ENCODE measurements at places on chromosomes 2 and 18.
A peak's percentile ranks its signal among the peaks of the same experiment; 100 is the strongest.

- no peak for DNase-seq
These were observed 81.7 kb upstream of the CCDC85A start for GRCh38 chr2:56102098-56102497.

- DNase-seq, result no peak
These were observed 174.7 kb downstream of the ANAPC1 start for GRCh38 chr2:111709321-111709720.

DNA sequence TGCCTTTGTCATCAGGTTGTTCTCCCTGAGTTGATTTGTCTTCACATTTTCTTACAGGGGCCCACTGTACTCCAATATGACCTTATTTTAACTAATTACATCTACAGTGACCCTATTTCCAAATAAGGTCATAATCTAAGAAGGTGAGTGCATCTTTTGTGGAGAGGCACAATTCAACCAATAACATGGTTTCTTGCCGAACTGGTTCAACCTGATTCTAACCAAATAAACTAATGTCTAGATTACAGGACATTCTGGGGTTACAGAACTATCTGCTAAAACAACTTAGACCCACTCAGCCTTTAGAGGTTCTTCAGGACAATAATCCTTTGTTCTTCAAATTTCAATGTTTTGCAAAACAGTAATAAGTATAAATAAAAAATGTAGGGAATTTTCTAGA lies 496.5 kb upstream of the SOX11 start:
- DNase-seq, result no peak

DNA sequence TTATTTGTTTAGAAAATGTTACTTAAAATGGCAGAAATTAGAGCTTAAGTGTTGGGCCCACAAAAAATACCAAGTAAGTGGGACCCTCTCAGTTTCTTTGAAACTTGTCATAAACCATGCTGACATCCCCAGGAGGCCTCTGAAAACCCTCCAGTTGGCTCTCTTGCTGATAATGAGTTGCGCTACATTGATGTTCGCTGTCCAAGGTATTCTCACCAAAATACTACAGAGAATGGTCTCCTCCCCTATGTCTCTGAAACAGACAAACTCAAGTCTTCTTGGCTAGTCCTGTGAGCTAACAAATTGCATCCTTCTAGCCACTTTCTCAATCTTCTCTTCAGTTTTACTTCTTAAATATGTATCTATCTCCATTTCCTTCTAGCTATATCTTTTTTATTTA lies 669.4 kb downstream of the IRS1 start:
- DNase-seq, result no peak

- DNase-seq, result no peak
These were observed 445.1 kb upstream of the SPRED2 start for GRCh38 chr2:65877331-65878010.

DNA sequence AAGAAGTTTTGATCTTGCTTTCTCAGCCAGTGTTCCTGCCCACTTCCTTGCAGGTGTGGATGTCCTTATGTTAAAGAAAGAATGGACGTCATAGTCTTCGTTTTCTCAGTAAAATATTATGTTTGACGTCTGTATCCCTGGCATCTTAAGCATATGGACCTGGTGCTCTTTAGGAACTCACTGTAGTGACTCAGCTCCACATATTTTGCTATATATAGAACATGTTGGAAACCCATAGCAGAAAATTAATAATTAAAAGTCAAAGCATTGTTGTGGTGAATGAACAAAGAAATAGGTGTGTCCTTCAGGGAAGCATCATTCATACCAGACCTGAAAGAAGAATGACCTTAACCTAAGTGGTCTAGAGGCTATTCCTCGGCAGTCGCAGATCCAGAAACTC lies 196.1 kb downstream of the MCFD2 start:
- DNase-seq, result peak; percentile 13

- DNase-seq, result no peak
These were observed 179.4 kb upstream of the CXCR4 start for GRCh38 chr2:136297312-136297711.

DNA sequence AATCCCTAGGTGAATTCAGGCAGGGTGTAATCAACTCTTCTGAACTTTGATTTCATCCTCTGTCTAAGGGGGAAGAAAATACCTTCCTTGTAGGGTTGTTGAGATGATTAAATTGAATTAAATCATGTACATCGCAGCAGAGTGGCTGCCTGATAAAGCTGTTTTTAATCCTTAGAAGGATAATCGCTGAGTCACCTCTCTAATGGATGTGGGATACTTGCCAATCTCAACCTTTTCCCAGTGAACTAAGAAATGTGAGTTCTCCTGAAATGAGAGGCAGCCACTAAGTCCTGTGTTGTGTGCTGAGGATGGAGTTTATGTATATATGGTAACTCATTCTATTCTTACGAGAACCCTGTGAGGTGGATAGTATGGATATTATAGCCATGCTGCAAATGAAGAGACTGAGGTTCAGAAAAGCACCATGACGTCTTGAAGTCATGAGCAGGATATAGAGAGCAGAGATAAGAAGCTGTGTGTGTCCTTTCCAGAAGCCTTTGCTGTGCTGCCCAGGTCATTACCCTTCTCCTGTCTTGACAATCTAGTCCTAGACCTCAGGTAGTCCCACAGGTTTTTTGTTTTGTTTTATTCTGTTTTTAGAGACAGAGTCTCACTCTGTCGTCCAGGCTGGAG lies 93.3 kb downstream of the HNRNPLL start:
- DNase-seq, result no peak

DNA sequence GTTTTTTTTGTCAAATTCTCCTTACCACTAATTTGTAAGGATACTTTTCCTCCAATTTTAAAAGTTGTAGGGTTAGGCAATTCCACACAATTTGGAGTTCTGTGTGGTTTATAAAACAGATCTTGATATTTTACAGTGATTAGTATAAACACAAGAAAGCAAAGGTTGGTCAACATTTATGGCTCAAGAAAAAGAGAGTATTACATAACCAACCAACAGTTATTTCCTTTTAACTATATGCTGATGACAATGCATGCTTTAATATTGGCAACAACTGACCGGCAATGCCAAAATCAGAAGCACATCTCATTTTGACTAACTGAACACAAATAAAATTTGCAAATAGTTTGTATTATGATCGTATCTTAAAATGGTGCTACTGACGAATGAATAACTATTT lies 137.2 kb downstream of the CDH2 start:
- DNase-seq, result no peak

- DNase-seq, result no peak
These were observed 58.7 kb downstream of the SPATS2L start for GRCh38 chr2:200365209-200365608.

GRCh38 chr2:120444691-120445240 lies 98.8 kb downstream of the INHBB start:
- no peak for DNase-seq

DNA sequence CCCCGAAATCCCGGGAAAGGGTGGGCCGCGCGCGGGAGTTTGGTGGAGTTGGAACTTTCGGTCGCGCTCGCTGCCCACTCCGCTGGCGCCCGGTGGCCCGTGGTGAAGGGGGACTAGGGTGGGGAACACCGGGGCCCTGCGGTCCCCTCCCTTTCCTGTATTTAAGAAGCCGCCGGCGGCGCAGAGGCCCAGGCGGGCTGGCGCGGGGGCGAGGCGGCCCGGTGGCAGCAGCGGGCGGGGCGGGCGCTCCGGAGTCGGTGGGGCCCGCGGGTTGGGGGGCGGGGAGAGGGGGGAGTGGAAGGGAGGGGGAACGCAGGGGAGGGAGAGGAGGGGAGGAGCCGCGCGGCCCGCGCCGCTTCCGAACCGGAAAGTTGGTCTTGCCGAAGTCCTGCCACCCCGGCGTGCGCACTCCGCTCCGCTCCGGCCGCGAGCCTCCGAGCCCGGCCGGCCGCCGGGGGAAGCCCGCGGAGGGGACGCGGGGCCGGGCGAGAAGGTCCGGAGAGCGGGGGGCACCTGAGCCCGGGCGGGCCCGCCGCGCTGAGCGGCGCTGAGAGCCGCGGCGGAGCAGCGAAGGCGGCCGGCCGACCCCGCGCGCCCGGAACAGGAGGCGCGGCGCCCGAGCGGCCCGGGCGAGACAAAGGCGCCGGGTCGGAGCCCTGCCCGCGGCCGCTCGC lies 425 bp upstream of the SALL3 start:
- DNase-seq, result no peak

- DNase-seq, result no peak
These were observed 885.6 kb upstream of the VRK2 start for GRCh38 chr2:57160976-57161375.

GRCh38 chr2:84830758-84831500 lies 50.0 kb downstream of the TRABD2A start:
- DNase-seq, result no peak

DNA sequence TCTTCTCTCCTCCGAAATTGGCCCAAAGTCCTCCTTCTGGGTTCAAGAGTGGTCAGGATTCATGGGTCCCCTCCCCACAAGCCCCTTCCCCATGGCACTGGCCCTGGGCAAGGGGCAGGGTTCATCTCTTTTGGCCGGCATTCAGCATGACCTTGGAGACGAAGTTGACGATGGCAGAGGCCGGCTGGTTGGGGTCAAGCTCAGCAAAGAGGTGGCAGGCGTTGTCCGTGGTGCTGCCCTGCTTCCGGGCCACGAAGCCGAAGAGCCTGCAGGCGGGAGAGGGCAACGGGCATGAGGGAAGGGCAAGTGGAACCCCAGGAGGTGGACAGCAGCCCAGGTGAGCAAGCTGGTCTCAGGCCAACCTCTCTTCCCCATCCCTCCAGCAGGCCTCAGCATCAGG lies 198.5 kb downstream of the TNS1 start:
- no peak for DNase-seq

DNA sequence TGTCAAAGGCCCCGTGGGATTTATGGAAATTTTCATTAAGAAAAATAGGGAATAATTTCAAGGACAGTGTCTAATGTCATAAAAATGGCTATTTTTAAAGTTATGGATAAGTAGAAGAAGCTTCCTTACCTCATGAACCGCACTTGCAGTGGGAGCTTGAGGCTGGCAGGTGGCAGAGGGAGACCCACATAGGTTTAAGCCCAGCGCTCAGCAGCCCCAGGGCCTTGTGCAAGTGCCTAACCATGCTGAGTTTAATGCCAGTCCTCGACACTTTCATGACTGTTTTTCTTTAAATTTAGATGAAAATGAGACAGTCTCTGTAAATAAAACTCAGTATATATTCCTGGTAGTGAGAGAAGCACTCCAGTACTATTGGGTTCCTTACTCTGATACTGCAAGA lies 285.6 kb downstream of the CNTNAP5 start:
- DNase-seq, result no peak

DNA sequence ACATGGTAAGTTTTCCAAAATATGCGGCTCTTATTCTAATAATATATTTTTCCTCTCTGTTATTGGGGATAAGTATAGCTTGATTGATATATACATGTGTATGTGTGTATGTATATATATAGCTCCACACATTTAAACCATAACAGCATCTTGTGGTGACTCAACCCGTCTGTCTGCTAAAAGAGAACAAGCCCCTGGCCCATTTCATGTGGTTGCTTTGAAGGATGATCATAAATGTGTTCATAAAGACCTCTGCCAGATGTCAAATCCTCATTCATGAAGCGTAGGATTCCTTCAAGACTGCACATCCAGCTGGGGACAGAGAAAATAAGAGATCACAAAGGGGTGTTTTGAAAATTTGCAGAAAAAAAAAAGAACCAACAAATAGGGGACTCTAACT lies 79.3 kb downstream of the RHOB start:
- DNase-seq, result no peak

GRCh38 chr2:189150033-189150432 lies 29.5 kb downstream of the COL5A2 start:
- DNase-seq, result no peak

DNA sequence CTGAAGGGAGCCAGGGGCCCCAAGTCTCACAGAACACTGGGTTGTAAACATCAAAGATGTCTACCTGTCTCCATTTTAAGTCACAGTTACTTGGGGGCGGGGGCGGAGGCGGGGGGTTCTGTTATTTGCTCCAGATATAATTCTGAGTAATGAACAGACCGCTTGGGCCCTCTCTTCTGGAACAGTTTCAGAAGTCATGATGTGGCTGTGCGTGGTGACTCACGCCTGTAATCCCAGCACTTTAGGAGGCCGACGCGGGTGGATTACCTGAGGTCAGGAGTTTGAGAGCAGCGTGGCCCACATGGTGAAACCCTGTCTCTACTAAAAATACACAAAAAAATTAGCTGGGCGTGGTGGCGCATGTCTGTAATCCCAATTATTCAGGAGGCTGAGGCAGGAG lies 157.9 kb upstream of the APCDD1 start:
- DNase-seq, result no peak

DNA sequence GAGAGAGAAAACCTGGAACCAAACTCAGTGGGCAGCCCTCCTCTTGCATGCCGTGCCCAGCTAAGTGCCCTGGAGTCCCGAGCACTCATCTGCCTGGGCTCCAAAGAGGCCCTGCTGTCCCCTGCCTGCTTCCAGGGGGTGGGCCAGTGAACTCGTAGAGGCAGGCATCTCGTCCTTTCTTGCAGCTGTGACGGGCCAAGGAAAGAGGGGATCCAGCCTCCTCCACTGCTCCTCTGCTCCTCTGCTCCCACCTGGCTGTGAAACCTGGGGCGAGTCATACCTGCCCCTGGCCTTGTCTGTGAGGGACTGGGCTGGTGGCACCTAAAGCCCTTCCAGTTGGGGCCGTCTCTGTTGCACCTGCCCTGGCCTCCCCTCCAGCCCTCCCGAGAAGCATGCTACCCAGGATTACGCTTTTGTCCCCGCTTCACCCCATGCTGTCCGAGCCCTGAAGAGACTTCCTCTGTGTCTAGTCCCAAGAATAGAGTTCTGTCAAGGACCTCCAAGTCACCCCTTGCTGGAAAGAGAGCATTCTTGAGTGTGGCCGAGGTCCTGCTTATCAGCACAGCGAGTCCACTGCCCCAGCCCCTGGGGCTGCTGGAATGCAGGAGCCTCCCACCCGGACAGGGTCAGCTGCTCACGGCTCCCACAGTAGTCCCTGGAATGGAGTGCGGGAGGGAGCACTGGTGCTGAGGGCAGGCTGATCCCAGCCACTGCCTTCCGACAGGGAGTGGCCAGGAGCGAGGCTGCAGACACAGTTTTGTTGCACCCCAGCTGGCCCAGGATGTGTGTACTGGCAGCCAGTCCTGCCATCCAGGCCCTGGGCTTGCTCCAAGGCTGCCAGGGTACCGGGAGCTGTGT lies 14.3 kb downstream of the KCNK3 start:
- no peak for DNase-seq

GRCh38 chr18:29651122-29651680 lies 1391.3 kb downstream of the DSC3 start:
- no peak for DNase-seq

GRCh38 chr2:230794497-230794896 lies 70.2 kb upstream of the ITM2C start:
- no peak for DNase-seq

DNA sequence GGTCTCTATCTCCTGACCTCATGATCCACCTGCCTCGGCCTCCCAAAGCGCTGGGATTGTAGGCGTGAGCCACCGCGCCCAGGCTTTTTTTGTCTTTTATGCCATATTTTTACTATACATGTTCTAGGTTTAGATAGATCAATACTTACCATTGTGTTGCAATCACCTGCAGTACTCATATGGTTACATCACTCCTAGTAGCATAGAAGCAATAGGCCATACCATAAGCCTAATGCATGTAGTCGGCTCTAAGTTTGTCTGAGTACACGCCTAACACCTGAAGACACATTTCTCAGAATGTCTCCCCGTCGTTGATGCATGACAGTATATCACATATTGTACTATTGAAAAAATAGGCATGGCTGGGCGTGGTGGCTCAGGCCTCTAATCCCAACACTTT lies 27.1 kb upstream of the TGIF1 start:
- no peak for DNase-seq

GRCh38 chr2:195470622-195471021 lies 186.4 kb upstream of the SLC39A10 start:
- DNase-seq, result no peak

- peak; percentile 25 for DNase-seq
These were observed 21.6 kb upstream of the SLC20A1 start for GRCh38 chr2:112623913-112624777.

Measured in B cell (primary cell).